ENCODE measurements at places on chromosomes 13 and 19. TPM values are rescaled to one million over a fixed set of nuclear protein-coding genes. Genes with fewer than 3 reads are reported as not detected.
A peak's percentile ranks its signal among the peaks of the same experiment; 100 is the strongest.

GRCh38 chr19:39167461-39168257 lies 29.1 kb upstream of the NCCRP1 start:
- H3K27ac ChIP-seq, result no peak overlapping the region
- no peak for DNase-seq
- H3K4me1 ChIP-seq, result no peaks in the 10 kb centered on the region
- H3K27me3 ChIP-seq, result no peaks in the 10 kb centered on the region

DNA sequence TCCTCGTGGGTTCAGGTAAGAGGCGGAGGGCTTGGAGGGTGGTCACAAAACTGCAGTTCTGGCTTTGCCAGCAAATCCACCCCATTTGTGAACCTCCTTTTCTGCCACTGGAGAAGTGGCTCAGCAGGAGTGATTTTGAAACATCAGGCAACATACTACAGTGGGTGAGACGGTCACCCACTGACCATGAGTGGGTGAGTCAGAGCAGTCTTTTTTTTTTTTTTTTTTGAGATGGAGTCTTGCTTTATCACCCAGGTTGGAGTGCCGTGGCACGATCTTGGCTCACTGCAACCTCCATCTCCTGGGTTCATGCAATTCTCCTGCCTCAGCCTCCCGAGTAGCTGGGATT lies 3.0 kb downstream of the TOMM40 start:
- no peak overlapping the region for H3K4me3 ChIP-seq
- no peaks in the 10 kb centered on the region for H3K27me3 ChIP-seq
- peaks cover 2% of the 10 kb centered on the region for H3K36me3 ChIP-seq
- DNase-seq, result no peak
- H3K27ac ChIP-seq, result no peak overlapping the region

The FCER2 gene
- total RNA-seq, result not detected

- DNase-seq, result no peak
- no peak overlapping the region for H3K27ac ChIP-seq
- H3K27me3 ChIP-seq, result no peaks in the 10 kb centered on the region
- H3K4me1 ChIP-seq, result no peaks in the 10 kb centered on the region
- H3K4me3 ChIP-seq, result no peak overlapping the region
- no peaks in the 10 kb centered on the region for H3K36me3 ChIP-seq
These were observed 19.7 kb downstream of the NEK5 start for GRCh38 chr13:52109116-52109670.

DNA sequence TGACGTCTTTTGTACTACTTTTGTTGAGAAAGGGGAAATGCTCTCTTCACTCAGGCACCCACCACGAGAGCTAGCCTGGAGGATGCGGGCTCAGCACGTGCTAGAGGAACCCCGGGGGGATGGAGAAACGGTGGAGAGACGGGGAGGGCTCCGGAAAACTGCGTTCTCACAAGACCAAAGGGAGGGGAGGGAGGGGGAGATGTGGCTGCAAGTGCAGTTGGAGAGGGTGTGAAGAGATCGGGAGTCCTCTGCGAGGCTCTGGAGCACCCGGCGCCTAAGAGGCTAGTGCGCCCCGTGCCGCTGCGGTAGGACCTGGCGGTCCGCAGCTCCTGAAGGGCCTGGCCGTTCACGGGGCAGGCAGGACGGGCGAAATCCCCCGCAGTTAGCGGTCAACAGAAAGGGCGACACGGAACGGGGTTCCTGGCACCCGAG lies 43.4 kb upstream of the XPO4 start:
- peaks cover 7% of the 10 kb centered on the region for H3K4me1 ChIP-seq
- H3K27me3 ChIP-seq, result peaks cover 3% of the 10 kb centered on the region
- H3K4me3 ChIP-seq, result no peak overlapping the region
- DNase-seq, result no peak
- H3K36me3 ChIP-seq, result no peaks in the 10 kb centered on the region

DNA sequence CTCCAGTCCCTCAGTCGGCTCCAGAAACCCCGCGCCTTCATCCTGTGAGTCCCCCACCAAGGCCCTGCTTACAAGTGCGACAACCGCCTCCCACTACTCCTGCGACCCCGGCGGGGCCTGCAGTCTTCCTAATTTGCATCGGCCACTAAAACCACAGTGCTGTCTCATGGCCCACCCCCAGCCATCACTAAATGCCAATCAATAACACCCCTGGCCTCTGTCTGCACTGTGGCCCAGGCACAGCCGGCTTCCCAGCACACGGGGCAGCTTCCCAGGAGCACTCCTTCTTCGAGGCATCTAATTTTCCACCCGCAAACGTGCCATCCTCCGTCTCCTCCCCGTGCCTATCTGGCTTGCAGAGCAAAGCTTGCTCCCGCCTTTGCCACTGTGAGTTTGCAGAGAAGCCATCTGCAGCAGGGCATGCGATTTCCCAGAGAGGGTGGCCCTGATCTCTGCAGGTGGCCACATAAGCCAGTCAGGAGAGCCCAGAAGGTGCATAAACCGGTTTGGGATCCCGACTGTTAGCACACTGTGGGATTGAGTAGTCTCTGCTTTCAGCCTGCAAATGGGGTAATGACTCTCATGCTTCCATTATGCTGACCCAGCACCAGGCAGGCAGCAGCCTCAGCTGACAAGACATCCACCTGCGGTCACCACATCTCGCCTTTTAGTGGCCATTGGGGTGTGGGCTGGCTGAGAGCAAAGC lies 34.0 kb upstream of the USE1 start:
- H3K4me1 ChIP-seq, result no peaks in the 10 kb centered on the region
- no peak overlapping the region for H3K4me3 ChIP-seq
- H3K36me3 ChIP-seq, result no peaks in the 10 kb centered on the region
- DNase-seq, result no peak

The IFNL1 gene
- total RNA-seq, result not detected

The OR7D2 gene
- not detected for total RNA-seq

- no peak for DNase-seq
- H3K27ac ChIP-seq, result no peak overlapping the region
- no peaks in the 10 kb centered on the region for H3K27me3 ChIP-seq
- no peaks in the 10 kb centered on the region for H3K36me3 ChIP-seq
These were observed 9.2 kb downstream of the CYP2B6 start for GRCh38 chr19:41000310-41000737.

The ALG5 gene
- total RNA-seq, result 20.9 TPM

DNA sequence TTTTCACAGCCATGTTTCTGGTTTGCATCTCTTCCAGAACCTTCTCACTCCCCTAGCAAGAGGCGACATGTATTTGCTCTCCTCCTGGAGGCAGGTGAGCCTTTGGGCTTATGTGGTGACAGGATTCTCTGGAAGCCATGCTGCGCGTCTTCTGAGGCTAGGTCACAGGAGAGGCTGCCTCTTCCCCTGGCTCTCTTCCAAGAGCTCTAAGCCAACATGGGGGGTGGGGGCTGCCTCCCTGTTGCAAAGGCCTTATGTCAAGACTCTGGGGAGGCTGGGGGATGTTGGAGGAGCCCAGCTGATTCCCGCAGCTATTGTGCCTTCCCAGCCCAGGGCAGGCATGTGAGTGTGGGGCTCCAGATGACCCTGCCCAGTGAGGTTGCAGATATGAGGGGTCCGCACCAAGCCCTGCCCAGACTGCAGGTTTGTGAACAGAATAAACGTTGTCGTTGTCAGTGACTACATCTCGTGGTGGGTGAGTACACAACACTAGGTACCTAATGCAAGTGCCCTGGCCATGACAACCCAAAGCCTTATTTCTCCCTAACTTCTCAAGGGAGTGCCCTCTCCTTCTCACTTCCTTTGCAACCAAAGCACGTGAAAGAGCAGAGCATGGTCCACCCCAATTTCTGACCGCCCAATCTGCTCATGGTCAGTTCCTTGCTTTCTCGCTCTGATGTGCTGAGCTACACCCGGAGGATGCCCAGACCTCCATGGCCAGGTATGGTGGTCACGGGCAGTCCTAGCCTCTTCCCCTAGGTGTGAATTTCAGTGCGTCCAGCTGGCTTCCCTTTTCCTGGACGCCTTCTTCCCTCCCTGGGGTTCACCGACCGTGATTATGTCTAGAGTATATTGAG lies 44.9 kb downstream of the TEX29 start:
- peaks cover 10% of the 10 kb centered on the region for H3K27me3 ChIP-seq
- H3K27ac ChIP-seq, result no peak overlapping the region
- DNase-seq, result no peak
- no peaks in the 10 kb centered on the region for H3K36me3 ChIP-seq
- H3K4me1 ChIP-seq, result no peaks in the 10 kb centered on the region

- no peak overlapping the region for H3K4me3 ChIP-seq
- no peak overlapping the region for H3K27ac ChIP-seq
- no peaks in the 10 kb centered on the region for H3K4me1 ChIP-seq
- DNase-seq, result no peak
These were observed 14.0 kb upstream of the IGLON5 start for GRCh38 chr19:51297406-51297805.

- DNase-seq, result peak; percentile 73
- H3K4me3 ChIP-seq, result no peak overlapping the region
- peak overlapping the region; percentile 70 for H3K27ac ChIP-seq
- no peaks in the 10 kb centered on the region for H3K27me3 ChIP-seq
- no peaks in the 10 kb centered on the region for H3K36me3 ChIP-seq
These were observed 55.4 kb downstream of the INTS6 start for GRCh38 chr13:51397262-51397941.

DNA sequence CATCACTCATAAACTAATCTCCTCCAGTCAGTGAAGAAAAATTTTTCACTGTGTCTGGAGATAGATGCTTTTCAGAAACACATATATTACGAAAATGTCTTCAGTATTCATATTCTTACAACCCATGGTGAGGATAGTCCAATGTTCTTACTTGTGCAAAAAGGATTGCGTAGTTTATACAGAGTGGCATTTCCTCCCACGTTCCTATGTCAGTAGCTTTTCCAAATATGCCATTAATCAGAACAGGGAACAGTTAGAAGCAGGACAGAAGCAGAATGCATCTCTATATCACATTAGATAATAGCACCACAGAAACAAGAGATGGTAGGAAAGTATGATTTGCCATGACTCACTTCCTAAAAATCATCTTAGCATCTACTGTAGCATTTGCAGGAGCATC lies 282.9 kb downstream of the SLITRK5 start:
- no peak for DNase-seq
- H3K27ac ChIP-seq, result no peak overlapping the region
- no peaks in the 10 kb centered on the region for H3K36me3 ChIP-seq
- H3K4me1 ChIP-seq, result no peaks in the 10 kb centered on the region
- no peaks in the 10 kb centered on the region for H3K27me3 ChIP-seq

The CEP89 gene
- 10.5 TPM for total RNA-seq

GRCh38 chr13:113764793-113765563 lies 6.0 kb downstream of the TMEM255B start:
- no peaks in the 10 kb centered on the region for H3K36me3 ChIP-seq
- H3K27ac ChIP-seq, result no peak overlapping the region
- H3K4me3 ChIP-seq, result no peak overlapping the region
- DNase-seq, result no peak
- H3K27me3 ChIP-seq, result peaks cover 31% of the 10 kb centered on the region

The ZNF534 gene
- not detected for total RNA-seq

DNA sequence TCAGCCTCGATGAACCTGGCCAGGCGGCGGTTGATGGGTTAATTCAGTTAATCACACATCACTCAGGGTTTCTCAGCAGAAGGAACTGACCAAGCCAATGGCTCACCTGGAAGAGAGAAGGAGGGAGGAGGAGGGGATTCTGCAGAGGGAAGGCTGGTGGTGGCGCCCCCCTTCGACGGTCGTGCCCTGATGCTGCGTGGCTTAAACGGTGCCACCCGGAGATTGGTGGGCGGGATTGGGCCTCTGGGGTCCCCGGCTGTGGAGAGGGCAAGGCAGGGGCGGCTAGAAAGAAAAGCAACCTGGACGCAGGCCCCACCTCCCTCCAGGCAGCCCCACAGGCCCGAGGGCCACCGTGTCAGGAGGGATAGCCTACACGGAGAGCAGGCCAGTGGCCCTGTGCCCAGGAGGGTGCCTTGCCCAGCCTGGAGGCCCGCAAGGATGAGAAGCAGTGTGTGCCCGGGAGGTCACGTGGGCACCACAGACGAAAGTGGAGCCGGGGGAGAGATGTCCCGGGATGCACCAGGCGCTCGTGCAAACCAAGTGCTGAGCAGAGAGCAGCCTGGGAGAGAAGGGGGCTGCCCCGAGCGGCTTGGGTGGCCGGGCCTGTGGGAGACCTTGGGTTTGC lies 16.0 kb downstream of the CSNK1G2 start:
- H3K27ac ChIP-seq, result peak overlapping the region; percentile 70
- H3K36me3 ChIP-seq, result no peaks in the 10 kb centered on the region
- DNase-seq, result peak; percentile 77

The SSC5D gene
- 1.6 TPM for total RNA-seq

The CEACAM16 gene
- not detected for total RNA-seq

GRCh38 chr13:81957121-81957520 lies 1616.2 kb upstream of the SPRY2 start:
- no peak overlapping the region for H3K4me3 ChIP-seq
- no peak overlapping the region for H3K27ac ChIP-seq
- no peaks in the 10 kb centered on the region for H3K4me1 ChIP-seq
- DNase-seq, result no peak
- no peaks in the 10 kb centered on the region for H3K36me3 ChIP-seq

The GRIN3B gene
- total RNA-seq, result not detected

GRCh38 chr13:26929971-26930730 lies 169.6 kb upstream of the GPR12 start:
- no peaks in the 10 kb centered on the region for H3K4me1 ChIP-seq
- no peaks in the 10 kb centered on the region for H3K36me3 ChIP-seq
- no peak for DNase-seq
- H3K27ac ChIP-seq, result no peak overlapping the region
- H3K27me3 ChIP-seq, result no peaks in the 10 kb centered on the region

All from gastrocnemius medialis (tissue), 4 donors.